Adipocyte (in vitro differentiated cells): ENCODE measurements at places on chromosomes 1 and 21.

GRCh38 chr21:39114871-39115575 lies 68.2 kb downstream of the PSMG1 start:
- peak; percentile 65 for DNase-seq

- no peak for DNase-seq
These were observed 32.2 kb upstream of the RNF11 start for GRCh38 chr1:51203874-51204245.

GRCh38 chr1:172287208-172287607 lies 133.3 kb upstream of the C1orf105 start:
- peak; percentile 83 for DNase-seq

GRCh38 chr21:35791541-35792325 lies 268.6 kb downstream of the SETD4 start:
- no peak for DNase-seq

- DNase-seq, result no peak
These were observed 20.7 kb downstream of the IRF2BP2 start for GRCh38 chr1:234589064-234589800.

DNA sequence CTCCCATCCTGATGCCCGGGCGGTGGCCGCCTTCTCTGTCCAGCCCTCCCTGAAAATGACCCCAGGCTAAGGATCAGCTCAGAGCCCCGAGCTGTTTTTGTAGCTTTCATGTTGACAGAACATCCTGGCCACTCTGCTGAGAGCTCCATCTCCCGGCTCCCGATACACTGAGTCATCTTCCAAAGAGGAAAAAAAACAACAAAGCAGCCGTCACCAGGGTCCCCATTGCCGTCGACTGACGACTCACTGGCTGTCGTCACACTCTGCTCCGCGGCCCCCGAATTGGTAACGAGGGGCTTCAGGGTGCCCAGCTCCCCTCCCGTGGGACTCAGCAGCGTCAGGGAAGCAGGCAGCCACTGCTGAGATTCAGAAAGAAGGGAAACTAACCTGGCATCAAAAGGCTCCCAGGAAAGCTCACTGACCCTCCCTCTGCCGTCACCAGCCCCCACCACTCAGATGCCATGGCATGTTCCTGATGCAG lies 67.2 kb downstream of the CD46 start:
- DNase-seq, result peak; percentile 59

DNA sequence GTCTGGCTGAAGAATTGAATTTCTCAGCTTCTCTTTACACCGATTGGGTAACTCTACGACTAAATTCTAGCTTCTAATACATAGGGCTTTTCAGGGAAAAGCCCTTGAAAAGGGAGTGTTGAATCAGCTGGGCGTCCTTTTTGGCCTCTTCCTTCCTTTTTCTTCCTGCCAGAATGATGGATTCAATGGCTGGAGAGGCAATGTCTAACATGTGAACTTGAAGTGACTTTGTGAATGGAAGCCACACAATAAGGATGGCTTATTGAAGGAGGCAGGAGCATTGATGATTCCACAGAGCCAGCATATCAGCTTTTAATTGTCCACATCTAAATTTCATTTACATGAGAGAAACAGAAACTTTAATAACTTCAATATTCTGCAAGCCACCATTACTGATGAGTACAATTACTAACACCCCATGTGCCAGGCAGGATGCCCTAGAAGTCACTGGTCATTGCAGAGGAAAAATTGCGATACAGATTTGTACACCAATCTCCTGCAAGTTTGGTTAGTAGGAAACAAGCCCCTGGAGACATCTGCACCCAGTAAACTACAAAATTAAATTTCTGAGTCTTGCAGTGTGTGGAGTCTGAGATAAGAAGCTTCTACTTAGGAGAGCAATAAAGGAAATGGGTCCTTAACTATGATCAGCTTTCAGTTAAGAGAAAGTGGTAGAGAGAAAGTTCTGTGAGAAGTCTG lies 56.1 kb downstream of the STYXL2 start:
- no peak for DNase-seq

GRCh38 chr1:93673163-93673829 lies 8.3 kb downstream of the BCAR3 start:
- DNase-seq, result peak; percentile 92

GRCh38 chr1:91024481-91025119 lies 2.8 kb upstream of the ZNF644 start:
- DNase-seq, result peak; percentile 5

DNA sequence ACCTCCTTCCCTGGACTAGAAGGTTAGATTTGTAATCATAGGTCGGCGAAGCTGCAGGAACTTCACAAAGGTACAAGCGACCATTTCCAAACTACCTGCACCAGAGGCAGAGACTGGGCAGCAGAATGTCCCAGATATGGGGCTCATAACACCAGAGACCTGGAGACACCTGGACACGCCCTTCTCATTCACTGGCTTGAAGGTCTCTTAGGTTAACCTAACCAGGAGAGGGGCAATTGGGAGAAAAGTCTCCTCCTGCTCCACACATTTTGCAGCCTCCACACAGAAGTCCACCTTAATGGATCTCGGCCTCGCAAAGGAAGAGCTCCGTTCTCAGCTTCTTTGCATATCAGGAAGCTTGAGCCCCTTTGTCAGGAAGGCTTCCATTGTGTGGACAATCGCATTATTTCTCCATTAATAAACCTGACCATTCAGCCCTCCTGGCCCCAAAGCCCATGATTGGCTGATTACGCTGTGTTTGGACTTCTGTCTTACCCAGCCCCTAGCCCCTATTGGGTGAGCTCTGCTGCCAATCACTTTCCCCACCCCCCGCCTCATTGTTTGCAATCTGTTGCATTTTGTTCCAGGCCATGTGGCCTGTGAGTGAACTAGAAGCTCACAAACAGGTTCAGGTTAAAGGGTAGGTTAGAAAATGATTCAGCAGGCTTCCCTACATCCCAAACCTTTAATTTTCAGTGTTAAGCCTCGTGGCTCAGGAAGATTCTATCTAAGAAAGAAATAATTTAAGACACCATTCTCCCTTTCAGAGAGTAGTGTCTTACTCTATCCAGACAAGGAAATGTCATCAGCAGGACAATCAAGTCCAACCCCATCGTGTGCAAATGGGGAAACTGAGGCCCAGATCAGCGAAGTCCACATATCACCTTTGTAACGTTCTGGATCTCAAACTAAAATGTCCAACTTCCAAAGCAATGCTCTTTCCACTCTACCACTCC lies 2.8 kb downstream of the MYCL start:
- peak; percentile 24 for DNase-seq
